Activated T-helper 1 cell treated with anti-CD3 and anti-CD28 coated beads, Interleukin-12 subunit alpha, Interleukin-12 subunit beta, Interleukin-2, Interleukin-4 antibody, amounts not matched to agents 30 ng/mL and 10 ng/mL and 1 ng/mL, durations not matched to agents 14 hours and 24 hours and 36 hours (primary cell): ENCODE measurements at places on chromosomes 6 and 20. TPM values are rescaled to one million over a fixed set of nuclear protein-coding genes. Genes with fewer than 3 reads are reported as not detected.

DNA sequence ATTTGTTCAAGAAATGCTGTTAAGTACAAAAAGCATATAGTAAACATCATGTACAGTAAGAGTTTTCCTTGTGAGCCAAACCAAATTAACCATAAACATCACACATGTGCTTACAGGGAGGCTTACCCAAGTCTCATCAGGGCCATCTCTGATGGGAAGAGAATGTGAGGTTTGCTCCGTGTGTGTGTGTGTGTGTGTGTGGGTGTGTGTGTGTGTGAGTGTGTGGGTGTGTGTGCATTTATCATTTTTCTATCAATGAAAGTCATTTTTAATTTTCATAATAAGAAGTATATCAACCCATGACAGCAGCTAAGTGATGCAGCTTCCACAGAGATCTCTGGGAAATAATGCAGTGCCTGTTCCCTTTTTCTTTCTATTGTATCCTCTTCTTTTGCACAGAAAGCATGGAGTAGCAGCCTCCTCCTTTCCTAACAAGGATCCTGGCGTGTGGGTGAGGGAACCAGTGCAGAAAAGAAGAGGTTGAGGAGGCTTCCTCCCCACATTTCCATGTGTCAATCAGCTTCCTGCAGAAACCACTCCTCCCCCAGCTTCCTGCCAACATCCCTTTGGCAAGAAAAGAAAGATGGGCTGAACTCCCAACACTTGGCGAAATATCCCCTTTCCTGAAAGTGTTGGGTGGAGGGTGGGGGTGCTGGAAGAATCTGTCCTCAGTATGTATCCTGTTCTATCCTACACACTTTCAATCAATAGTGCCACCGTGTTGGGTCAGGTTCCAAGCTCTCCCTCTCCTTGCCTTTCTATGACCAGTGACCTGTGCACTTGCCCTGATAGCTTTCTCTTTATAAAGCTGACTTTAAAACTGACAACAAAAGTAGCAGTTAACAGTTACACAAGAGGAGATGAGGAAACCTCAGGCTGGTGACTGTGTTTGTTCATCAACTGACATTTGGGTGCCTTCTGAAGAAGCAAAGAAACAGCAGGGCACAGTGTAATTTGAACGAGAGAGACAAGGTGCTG lies 251.8 kb upstream of the CITED2 start:
- no peak for DNase-seq

- no peak for DNase-seq
Observed at GRCh38 chr20:24316731-24317130, 152.7 kb upstream of the SYNDIG1 start.

DNA sequence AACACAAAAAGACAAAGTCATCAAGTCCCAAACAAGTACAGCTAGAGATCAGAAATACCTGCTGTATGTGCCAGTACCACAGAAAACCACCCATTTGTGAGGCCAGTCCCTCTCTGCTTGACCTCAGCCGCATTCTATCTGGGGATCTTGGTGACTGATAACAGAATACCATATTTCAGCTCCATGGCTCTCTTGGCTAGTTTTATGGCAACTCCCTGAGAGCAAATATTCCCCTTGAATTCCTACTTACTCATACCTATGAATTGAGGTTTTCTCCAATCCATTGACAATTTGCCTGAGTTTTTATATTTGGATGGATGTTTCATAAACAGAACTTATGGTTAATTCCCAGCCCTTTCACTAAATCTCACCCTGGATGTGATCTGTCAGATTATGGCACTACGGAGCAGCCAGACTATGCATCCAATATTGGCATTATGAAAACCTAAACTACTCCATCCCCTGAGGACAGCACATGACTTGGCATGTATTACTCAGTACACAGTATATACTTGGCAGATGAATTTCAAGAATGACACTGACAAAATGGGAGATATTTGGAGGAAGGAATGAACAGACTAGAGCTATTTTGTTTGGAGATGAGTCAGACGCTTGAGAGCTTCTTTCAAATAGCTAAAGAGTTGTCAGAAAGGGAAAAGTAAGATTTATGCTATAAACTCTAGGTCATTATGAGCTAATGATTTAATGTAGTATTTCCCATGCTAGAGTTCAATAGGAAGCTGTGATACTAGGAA lies 95.7 kb downstream of the PRDM1 start:
- DNase-seq = no peak

The C2 gene
- total RNA-seq = 0.88 and 1.6 TPM in 2 replicates
